ENCODE measurements at places on chromosomes 6 and 20.

DNA sequence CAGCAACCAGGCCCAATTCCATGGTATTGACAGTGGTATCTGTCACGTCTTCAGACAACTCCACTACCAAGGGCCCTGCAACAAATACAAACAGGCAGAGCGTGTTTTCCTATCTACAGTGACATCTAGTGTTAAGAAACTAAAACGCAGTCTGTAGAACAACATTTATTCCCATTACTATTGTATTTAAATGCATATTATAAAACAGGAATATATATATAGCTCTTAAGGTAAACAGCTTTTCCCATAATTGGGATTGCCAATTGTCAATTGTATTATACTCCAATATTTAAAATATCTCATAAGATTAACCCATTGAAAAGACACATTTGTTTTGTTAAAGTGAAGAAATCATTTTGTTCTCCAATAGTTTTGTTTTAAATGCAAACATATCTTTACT lies 97.2 kb downstream of the KIF16B start:
- DNase-seq, result no peak

DNA sequence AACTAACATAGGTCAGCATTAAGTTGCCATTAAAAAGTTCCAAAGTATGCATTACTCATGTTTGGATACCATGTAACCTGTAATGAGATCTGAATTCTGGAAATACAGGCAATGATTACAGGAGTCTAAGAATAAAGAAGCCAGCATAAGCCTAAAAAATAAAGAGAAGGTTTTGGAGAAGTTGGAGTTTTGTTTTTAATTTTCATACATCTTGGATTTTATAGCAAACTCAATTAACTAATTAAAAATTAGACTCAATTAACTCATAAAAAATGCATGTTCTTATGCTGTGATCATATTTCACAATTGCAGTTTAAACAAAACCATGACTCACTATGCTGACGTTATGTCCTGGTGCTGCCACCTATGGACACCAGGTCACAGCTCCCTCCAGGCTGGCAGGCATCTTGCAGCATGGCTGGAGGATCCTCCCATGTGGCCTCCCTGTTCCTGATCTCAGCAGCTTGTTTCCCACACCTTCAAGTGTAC lies 648.8 kb upstream of the AGPAT4 start:
- DNase-seq, result no peak

DNA sequence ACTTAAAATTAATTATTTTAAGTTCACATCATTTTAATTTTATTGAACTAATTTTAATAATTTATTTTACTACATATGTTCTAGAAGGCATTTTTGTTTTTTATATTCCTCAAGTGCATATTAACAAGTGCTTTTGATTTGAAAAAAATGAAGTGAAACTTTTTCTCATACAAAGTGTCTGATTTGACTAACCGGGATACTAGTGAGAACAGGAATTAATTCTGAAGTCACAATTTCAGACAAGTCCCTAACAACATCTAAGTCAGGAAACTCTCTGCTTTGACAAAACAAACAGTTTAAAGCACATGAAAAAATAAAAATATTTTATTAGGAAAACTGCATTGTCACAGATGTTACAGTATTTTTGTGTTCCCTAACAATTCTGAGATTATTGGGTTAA lies 1166.3 kb upstream of the CITED2 start:
- DNase-seq, result no peak

DNA sequence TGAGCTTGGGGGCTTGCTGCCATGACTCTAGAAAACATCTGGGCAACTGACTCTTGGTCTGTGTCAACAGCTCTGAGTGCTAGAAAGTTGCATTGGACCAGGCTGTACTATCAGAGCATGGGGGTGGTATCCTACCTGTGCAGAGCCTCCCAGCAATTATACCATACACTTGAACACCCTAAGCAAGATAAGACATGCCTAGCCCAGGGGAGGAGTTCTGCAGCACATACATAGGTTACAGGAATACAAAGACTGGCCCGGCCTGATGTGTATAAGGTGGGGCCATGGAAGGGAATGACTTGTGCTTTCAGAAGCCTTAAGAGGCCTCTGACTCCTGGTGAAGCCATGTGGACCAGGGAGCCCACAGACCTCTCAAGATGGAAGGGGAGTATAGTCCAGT lies 11.4 kb upstream of the MOCS1 start:
- DNase-seq, result no peak

- DNase-seq, result no peak
Observed at GRCh38 chr6:134748484-134748883, 201.4 kb downstream of the ALDH8A1 start.

DNA sequence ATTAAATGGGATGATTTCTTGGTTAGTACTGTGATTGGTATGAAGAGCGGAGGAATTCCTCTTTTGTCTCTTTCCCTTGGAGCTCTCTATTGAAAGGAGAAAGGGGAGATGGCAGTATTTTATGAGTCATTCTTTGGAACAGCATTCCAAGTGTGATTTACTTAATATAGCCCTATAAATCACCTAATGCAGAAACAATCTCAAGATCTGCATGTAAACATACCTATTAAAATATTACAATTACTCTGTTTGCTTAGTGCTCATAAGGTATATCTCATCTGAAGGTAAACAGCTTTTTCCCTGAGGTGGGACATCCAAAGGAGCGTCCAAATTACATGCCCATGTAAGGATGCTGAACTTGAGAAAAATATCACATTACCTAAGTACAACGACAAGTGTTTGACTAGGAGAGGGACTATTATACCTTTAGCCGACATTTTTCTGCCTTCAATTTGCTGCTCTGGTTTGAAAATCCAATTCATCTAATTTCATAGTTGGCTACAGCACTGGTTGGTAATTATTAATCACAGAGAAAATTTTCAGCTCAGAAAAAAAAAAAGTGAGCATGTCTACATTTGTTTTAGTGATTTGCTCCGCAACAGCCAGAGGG lies 229.0 kb downstream of the FOXC1 start:
- DNase-seq, result no peak

- no peak for DNase-seq
Observed at GRCh38 chr6:21496196-21496595, 97.4 kb upstream of the SOX4 start.

- DNase-seq, result no peak
Observed at GRCh38 chr20:35985806-35986205, 17.4 kb downstream of the CNBD2 start.
